ENCODE measurements at places on chromosomes 2 and 18.

GRCh38 chr18:50628533-50628905 lies 68.6 kb downstream of the MAPK4 start:
- DNase-seq, result no peak

DNA sequence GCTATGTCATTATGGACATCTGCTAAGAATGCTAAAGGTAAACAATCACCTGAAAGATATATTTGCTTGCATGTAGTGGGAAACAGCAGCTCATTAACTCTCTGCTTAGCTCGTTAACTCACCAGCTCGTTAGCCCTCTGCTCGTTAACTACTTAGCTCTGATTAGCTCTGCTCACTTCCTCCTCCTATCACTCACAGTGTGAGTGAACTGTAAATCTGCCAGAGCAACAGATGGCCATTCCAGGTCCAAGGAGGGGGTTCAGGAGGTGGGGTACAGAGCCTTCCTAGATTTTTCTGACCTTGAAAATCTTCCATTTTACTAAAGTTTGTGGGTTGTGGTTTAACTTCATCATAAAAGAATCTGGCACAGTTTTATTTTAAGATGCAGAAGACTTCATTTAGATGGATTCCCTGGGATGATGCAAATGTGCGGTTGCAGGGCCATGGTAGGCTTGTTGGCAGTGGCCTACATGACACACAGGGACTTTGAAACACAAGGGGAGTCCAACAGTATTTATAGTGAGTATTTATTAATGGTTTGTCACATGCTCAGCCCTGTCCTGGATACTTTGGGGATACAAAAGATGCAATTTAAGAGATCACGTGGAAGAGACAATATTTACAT lies 1633.7 kb upstream of the CELF4 start:
- DNase-seq, result no peak

DNA sequence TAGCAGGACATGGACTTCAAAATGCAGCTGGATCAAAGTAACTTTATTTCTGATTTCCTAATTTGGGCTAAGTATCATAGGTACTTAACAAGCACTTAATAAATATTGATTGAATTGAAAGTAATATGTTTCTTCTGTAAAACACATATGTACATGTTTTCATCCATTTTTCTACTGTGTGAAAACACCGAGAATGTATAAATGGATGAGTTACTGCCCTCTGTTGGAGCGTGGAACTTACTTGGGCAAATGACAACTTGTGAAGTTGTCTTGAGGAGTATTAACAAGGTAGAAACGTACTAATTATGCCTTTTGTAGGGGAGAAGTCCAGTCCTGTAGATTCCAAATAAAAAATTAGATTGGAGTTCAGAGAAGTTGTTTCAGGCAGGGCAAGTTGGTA lies 87.2 kb downstream of the PHLPP1 start:
- no peak for DNase-seq

GRCh38 chr2:162704496-162704895 lies 134.1 kb downstream of the KCNH7 start:
- DNase-seq, result no peak

GRCh38 chr2:215527736-215528135 lies 91.9 kb upstream of the FN1 start:
- no peak for DNase-seq

DNA sequence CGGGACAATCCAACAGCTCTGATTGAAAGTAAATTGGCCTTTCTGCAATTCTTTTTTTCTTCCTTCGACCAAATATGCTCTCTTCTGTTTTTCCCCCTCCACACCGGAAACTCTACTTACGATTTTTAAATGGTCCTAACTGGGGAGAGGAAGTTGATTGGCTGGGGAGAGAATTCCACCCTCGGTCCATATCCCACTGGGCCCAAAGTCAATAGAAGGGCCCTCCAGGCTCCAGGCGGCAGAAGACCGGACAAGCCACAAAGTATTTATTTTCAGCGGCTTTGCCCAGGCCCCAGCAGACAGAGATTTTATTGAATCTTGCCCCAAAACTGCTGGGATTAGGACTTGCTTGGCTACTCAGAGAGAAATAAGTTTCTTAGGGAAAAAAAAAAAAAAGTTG lies 37.1 kb upstream of the SMAD7 start:
- DNase-seq, result no peak

DNA sequence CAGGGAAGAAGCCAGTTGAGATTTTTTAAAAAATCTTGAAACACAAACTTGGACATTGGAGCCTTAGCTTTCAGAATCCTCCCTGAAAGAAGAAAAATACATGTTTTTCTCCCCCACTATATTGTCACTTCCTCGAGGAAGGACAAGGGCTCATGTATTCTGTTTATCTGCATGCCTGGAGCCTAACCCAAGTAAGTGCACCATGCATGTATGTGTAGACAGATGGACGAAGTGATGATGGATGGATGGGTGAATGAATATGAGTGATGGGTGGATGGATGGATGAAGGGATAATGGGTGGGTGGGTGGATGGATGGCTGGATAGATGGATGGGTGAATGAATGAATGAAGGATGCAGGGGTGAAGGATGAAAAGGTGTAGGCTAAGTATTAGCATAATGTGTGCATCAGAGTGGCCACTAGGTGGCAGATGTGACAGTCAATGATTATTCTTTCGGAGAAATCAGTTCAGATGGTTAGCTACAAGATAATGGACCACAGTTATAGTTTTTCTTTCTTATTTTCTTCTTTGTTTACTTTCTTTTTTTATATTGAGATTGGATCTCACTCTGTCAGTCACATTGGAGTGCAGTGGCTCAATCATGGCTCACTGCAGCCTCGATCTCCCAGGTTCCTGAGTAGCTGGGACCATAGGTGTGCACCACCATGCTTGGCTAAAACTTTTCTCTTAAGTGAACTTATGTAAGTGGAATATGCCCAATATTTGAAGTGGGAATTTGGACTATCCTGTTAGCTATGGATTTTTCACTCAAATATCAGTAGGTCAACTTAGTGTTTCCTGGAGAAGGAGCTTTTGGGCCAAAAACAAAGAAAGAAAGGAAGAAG lies 18.5 kb upstream of the CCDC93 start:
- no peak for DNase-seq

- no peak for DNase-seq
These were observed 40.3 kb upstream of the FAM171B start for GRCh38 chr2:186653511-186653910.

Data from T-helper 22 cell (primary cell).